A673 (cell line): ENCODE measurements at places on chromosomes 6 and 20. TPM values are rescaled to one million over a fixed set of nuclear protein-coding genes. Genes with fewer than 3 reads are reported as not detected.

- DNase-seq: no peak
Measured at GRCh38 chr6:7938562-7939183, 28.1 kb upstream of the TXNDC5 start.

DNA sequence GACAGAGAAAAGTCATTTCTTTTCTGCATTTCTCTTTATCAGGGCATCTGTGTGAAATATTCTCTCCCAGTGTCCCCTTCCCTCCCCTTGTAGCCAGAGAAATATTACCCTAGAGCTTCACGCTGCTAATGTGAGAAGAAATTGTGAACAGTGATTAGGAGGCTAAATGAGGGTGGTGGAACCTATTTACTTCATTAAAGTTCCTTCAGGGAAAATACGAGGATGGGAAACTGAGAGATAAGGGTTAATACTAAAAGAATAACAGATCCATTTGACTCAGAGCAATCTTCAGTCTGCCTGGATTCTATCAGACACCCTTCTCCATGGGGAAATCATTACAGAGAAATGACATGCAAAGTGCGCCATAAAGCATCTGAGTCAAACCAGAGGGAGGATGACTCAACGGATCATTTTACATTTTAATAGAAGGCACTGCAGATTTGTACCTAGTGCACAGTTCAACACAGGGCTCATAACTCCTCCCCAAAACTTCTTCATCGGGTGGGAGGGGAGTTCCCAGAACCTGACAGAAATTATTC lies 131.3 kb downstream of the GJA10 start:
- DNase-seq: peak; percentile 91

DNA sequence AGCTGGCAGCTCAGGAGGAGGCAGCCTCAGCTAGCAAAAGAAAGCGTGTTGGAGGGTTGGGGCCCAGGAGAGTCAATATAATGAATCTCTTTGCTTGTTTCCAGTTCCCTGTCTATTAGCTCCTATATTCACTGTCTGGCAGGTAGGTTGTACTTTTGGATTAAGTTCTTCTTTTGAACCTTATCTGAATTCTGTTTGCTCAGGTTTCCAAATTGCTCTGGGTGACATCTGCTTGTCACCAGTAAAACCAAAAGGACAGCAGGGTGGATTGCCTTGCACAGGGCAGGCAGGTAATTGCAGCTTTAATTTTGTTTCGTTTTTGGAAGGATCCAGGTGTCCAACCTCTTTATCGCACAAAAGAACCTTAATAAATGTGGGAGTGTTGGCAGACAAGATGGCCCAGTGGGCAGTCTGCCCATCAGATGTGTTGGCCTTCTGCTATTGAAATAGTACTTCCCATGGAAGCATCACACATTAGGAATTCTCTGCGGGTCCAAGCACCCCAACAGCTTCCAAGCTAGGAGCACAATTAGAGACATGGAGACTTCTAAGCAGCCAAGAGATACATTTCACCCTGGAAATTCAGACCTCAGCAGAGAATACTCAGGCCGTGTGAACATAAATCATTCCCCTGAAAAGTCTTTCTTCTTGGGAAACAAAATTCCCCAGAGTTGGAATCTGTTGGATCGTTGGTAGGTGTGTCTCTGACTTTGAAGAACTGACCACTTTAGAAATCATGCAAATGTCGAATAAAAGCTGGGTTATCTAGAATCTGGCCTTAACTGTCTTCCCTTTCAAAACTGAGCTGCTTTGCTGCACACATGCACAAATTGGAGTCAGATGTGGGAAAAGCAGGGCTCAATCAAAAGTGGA lies 286.9 kb upstream of the BMP2 start:
- no peak for DNase-seq

The RAET1E gene
- total RNA-seq: 0.92 and 3.2 TPM in 2 replicates

DNA sequence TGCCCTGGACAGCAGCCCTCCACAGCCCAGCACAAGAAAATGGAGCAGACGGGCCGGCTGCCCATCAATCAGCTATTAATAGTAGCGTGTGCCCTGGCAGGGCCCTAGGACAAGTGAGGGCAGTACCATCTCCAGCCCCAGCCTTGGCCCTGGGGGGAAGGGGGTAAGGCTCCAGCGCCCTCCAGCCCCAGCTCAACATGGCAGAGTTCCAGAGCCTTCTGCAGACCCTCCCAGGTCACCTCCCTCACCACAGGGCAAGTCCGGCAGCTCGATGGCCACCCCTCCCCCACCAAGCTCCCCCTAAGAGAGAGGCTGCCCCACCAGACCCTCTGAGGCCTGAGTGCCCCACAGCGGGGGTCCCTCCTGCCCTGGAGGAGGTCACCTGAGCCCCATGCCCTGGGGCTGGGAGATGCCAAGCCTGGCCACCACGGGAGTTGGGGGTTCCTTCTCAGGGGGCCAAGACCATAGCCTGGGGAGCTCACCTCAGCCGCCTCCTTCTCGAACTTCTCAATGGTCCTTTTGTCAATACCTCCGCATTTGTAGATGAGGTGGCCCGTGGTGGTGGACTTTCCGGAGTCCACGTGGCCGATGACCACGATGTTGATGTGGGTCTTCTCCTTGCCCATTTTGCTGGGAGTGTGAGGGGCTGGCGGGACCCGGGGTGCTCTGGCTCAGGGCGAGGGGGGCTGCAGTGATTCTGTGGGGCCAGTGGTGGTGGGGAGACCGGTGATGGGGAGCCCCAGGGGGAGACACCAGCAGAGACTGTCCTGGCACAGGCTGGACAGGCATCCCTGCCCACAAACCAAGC lies 1.5 kb downstream of the EEF1A2 start:
- no peak for DNase-seq

- DNase-seq: no peak
Measured at GRCh38 chr20:14712302-14712739, 374.9 kb upstream of the FLRT3 start.

GRCh38 chr6:163285691-163286090 lies 128.8 kb upstream of the QKI start:
- DNase-seq: no peak

DNA sequence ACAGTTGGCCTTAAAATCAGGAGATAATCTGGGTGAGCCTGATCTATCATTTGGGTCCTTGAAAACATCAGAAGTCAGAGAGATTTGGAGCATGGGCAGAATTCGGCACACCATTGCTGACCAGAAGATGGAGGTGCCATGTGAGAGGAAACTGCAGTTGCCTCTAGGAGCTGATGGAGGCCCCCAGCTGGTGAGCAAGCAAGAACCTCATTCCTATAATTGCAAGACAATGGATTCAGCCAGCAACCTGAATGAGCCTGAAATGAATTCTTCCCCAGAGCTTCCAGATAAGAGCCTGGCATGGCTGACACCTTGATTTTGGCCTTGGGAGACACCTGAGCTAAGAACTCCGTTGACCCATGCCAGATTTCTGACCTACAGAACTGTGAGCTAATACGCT lies 76.3 kb upstream of the FYN start:
- DNase-seq: no peak

The CDSN gene
- total RNA-seq: not detected in 2 replicates

- no peak for DNase-seq
Measured at GRCh38 chr6:119022796-119023195, 55.7 kb downstream of the FAM184A start.
